ENCODE measurements at places on chromosomes 16 and 17.

DNA sequence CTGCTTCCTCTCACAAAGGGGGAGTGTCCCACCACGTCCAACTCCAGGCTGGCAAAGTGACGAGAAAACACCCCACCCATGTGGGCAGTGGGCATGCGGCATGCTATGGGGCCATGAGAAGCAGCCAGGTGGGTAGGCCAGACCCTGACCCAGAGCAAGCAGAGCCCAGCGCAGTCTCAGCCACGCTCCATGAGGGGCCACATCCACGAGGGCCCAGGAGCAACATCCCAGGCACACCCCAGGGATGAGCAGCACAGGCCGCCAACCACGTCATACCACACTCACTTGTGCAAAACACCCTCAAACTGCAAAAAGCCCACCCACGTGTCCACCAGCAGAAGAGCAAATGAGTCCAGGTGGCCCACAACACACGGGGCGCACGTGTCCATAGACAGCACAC lies 117.0 kb downstream of the ZNF778 start:
- no peak for DNase-seq

DNA sequence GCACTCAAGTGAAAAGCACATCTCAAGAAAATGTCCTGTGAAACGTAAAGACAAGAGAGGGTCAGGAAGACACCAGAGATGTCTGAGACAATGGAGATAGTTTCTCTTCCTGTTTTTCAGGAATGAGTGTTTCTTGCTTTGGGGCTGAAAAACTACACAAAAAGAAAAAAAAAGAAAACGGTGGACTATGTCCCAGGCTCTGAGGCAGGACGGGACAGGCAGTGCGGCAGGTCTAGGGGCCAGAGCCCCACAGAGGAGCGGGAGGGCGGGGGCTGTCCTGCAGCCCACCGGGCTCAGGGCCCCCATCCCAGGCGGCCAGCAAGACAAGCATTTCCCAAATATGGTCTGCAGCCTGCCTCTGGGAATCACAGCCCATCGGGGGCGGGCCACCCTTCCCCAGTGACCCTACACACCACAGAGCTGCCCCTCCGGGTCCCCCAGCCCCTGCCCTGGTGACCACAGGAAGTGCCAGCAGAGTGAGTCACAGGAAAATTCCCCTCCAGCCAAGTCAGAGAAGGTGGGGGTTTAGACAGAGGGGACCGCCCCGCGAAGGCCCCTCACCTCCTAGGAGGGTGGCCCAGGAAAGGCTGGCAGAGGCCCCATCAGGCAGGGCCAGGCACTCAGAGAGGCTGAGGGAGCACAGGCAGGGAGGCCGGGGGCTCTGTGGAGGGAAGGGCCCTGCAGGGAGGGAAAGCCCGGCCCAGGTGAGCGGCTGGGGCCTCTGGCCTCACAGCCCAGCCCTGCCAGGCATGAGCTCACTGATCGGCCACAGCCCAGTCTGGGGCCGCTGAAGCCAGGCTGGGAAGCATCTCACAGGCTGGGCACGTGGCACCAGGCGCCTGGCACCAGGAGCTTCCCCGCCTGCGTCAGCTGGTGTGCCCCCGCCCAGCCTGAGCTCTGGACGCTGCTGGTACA lies 6.3 kb downstream of the BCAR1 start:
- DNase-seq, result no peak

- no peak for DNase-seq
These were observed 77.2 kb downstream of the CNGB1 start for GRCh38 chr16:57893559-57894389.

GRCh38 chr17:44607836-44608690 lies 48.2 kb upstream of the MEIOC start:
- DNase-seq, result no peak

DNA sequence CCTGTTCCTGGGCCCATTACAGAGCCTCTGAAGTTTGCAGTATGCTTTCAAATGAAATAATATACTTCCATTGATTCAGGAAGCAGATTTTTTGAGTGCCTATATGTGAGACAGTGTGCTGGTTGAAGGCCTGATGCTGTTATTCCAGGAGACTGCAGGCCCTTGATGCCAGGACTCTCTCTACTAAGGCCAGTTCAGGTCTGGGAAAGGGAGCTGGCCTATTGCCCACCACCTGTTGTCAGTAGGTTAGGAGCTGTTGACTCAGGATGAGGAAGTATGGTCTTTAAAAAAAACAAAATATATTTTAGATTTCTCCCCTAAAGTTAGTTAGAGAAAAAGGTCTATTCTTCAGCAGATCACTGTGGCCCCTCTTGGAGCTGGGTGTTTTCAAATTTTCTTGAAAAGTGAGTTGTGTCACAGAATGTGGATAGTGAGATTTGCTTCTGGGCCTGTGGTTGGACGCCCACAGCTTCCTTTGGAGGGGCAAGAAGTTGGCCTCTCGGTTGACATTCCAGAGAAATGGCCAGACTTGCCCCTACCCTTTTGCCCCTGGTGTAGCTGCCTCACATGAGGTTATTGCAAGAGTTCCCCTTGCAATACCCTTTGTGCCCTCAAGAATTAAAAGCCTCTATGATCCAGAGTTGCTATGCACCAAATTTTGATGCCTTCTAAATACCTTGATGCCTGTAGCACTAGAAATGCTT lies 7.9 kb downstream of the ESRP2 start:
- DNase-seq, result no peak

DNA sequence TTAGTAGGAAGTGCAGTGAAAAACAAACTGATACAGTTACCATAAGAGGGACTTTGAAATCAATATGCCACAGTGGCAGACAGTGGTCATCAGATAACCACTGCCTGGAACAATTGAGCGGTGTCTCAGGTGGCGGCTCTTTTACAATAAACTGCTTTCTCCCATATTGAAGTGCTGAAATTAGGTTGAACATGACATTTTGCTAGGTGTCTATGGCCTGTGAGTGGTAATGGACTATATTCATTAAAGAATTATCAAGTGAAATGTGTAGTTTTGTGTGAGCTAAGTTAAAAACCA lies 214.7 kb downstream of the RPTOR start:
- DNase-seq, result no peak

- no peak for DNase-seq
These were observed 195.1 kb downstream of the CDRT15L2 start for GRCh38 chr17:20774472-20775135.

DNA sequence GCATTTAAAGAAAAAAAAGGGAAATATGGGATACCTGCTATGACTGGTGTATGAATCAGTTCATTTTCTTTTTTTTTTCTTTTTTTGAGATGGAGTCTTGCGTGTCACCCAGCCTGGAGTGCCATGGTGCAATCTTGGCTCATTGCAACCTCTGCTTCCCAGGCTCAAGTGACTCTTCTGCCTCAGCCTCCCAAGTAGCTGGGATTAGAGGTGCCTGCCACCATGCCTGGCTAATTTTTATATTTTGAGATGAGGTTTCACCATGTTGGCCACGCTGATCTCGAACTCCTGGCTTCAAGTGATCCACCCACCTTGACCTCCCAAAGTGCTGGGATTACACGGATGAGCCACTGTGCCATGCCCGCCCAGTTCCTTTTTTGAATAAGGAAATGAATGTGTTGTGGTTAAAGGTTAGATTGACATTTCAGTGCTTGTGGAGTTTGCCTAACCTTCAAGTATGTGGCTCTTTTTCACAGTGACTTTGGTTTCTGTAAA lies 7.7 kb downstream of the HAPSTR1 start:
- no peak for DNase-seq

GRCh38 chr17:4858068-4858881 lies 25.1 kb downstream of the MINK1 start:
- DNase-seq, result no peak

GRCh38 chr17:51869387-51869786 lies 289.1 kb downstream of the CA10 start:
- no peak for DNase-seq

GRCh38 chr17:72696156-72696555 lies 396.3 kb downstream of the SLC39A11 start:
- no peak for DNase-seq

DNA sequence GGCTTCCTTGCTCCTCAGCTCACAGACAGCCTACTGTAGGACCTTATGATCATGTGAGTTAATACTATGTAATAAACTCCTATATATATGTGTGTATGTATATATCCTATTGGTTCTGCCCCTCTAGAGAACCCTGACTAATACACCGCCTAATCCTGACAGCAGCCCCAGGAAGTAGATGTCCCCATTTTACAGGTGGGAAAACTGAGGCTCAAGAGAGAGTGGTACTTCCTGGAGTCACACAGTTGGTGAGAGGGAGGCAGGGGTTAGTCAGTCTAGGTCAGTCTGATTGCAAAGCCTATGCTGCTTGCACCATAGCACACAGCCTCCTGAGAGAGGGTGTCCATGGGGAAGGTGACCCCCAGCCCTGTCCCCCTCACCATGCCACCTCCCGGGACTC lies 42.7 kb upstream of the C16orf82 start:
- DNase-seq, result no peak

GRCh38 chr16:72216767-72217166 lies 44.8 kb upstream of the PMFBP1 start:
- no peak for DNase-seq

DNA sequence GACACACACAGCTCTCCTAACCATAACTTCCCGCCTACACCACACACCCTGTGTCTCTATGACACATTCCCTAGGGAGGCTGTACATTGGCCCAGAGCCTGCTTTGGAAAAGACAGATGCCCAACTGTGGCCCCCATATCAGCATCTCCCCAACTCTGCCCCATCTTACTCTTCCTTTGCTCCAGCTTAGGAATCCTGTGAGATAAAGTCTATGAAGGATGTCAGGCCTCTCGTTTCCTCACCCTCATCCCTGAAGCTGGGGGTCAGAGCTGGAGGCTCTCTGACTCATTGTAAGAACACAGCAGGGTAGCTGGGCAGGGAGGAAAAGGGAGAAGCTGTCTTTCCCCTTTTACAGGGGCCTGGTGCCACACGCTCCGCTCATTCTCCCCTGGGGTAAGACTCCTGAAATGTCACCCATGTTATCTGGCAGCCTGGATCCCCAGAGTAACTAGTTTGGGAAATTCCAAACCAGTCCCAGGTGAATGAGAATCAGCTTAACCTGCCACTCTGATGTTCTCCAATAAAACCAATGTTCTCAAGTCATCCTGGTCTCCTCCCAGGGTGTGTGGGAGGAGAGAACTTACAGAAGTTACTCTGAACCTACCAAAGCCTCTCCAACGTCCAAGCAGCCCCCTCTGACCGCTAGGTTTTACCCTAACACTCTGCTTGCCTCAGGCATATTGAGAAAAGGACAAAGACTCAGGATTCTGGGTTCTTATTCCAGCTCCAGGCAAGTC lies 2.8 kb downstream of the RAPGEFL1 start:
- DNase-seq, result no peak

DNA sequence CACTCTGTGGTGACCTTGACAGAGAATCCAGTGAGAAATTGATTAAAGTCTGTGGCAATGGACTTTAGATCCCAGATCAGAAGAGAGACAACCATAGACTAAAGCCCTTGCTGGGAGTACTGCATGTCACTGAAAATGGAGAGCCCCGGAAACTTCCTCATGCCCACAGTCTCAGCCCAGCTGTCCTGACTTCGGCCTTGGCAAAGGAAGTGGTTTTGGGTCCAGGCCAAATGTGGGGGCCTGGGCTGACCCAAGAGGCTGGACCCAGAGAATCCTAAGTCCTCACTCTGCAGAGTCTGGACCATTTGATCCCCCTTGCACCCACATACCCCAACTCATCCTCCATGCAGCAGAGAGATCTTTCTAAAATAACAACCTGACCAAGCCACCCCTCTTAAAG lies 4.7 kb upstream of the BEAN1 start:
- DNase-seq, result no peak

DNA sequence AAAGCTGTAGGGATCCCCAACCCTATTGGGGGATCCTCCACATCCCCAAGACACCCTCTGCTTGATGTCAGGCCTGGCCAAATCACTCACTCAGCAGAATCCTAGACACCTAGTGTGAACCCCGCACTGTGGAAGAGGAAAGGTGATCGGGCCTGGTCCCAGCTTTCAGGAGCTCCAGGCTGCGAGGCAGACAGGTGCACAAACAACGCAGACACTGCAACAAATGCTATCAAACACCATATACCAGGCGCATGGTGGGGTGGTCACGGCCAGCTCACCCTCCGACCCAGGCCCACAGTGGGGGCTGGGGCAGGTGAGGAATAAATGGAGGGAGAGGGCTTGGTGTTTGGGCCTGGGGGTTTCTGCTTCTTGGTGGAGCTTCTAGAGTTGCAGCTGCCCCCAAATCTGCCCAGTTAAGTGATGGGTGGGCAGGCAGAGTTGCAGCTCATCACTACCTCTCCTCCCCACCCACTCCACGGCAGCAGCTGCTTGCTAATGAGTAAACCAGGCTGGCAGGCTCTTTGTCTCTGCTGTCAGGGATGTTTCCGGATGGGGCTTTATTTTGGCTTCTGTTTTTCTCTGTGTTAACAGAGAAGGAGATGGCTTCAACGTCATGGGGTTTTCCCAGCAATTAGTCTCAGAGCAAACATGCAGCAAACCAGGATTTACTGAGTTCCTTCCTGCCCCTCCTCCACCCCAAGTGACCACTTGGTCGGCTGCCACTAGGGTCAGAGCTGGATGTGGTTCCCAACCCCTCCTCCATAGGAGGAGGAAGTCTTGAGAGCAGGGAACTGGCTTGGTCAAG lies 46.6 kb downstream of the PECAM1 start:
- no peak for DNase-seq

DNA sequence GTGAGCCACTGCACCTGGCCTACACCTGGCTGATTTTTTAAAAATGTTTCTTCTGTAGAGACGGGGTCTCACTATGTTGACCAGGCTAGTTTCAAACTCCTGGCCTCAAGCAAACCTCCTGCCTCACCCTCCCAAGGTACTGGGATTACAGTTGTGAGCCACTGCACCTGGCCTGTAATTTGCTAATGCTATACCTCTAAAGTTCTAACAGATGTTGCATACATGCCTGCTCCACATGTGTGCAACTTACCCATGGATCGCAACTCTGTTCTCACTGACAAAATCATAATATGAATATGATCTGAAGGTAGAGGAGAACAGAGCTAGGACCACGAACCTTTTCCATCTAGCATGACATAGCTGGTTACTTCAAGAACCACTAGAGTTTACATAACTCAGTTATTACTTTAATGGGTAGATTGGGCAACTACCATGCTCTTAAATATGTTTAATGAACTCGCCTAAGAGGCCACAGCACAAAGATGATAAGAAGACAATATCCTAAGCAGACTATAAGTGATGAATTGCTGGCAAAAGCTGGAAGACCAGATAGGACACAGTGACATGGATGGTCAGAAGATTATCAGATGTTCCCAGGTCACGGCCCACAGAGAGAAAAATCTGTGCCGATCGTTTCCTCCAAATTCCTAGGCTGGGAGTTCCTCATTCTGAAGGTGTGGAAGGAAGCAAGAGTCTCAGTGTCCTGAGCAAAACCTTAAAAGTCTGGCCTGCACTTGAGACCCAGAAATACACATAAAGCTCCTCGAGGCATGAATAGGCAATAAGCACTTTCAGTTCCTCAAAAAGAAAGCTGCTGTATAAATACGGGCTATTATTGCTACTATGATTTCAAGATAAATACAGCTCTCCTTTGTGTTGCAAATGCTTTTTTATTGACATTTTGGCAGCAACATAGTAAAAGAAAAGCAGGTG lies 53.6 kb upstream of the ICAM2 start:
- no peak for DNase-seq
